ENCODE measurements at places on chromosomes 11 and 22.

DNA sequence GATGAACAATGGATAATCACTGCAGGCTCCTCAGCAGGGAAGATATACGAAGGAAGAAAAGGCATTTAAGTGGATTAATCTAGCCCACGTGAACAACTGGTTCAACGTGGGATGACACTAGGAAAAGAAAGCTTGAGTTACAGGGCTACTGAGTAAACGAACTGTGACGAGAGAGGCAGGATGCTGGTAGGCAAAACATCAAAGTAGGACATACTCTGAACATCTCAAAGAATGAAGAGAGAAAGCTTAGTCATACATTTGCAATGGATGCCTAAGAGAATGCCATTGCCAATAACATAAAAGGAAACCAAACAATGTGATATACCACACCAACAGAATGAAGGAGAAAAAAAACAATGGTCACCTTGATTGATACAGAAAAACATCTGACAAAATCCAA, 12.9 kb downstream of the USP28 start:
- DNase-seq, result no peak

GRCh38 chr11:68463714-68464113, 3.2 kb downstream of the PPP6R3 start:
- DNase-seq, result no peak

DNA sequence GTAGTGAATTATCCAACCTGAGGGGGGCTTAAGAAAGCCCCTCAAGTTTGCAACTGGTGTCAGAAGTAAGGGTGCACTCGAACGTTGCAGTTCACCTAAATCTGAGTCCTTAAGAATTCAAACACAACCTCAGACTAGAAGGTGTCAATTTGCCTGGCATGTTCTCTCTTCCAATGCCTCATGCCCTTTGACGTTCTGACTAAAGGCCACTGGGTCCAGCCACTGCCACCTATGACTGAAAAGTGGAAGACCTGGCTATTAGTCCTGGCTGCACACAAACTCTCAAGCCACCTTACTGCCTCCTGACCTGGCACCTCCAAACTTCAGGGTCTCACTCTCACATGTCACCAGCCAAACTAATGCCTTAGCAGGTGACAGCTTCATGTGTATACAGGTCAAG, 8.0 kb downstream of the APOL4 start:
- DNase-seq, result no peak

GRCh38 chr22:35739931-35740380, 22.3 kb downstream of the APOL5 start:
- DNase-seq, result no peak

DNA sequence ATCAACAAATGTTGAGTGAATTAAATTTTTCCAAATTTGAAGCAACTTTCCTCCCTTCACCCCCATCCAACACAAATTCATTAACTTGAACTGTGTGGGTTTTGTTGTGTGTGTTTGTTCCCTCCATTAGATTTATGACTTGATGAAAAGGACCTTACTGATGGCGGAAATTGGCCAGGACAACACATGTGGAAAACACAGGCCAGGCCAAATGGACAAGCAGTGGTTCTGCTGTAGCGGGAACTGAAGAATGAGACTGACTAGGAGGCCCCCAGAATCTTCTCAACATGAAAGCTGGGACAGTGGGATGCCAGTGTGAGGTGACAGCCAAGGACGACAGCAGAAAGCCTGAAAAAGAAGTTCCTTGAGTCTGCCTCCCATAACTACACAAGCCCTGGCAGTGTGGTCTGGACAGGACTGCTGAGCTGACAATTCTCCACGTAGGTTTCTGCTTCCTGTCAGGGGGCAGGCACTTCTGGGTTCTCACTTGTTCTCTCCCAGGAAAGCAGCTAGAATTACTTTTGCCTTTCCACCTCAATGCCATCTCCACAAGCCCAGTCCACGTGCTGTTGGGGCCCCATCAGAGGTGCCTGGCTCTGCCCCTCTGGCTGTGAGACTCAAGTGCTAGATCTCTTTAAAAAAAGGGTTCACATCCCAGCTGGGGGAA, 94.3 kb downstream of the ETS1 start:
- no peak for DNase-seq

DNA sequence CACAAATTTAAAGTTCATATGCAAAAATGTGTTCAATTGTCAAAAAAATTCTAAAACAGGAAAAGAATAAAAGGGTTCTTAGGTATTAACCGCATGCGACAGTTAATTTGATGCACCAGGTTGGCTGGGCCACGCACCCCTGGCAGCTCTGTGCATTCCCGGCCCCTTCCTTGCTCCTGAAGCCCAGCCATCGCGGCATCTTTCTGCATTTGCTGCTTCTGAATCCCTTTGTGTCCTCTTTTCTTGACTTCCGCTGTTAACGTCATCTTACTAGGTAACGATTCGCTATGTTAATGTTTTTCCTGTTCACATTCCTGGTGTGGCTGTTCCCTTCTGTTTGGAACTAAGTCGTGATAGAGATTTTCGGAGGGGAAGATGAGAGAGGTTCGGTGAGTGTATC, 7.9 kb upstream of the KLHDC7B start:
- no peak for DNase-seq

- DNase-seq, result no peak
Measured at GRCh38 chr11:62127941-62128770, 4.3 kb downstream of the INCENP start.

DNA sequence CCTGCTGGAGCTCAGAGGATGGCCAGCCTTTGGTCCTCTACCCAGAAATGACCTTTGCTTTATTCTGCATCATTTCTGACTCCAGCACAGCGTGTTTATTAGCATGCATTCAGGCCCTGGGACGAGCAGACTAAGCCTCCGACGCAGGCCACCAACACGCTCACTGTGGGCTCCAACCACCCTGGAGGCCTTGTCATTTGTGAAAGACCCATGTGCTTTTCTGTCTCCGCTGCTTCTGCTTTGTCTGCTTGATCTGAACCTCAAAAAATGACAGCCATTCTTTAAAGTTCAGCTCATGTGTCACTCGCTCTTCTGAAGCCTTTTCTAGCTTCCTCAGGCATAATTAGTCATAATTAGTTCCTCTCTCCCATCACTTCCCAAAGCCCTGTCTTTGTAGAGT, 109.1 kb upstream of the TIMP3 start:
- no peak for DNase-seq

DNA sequence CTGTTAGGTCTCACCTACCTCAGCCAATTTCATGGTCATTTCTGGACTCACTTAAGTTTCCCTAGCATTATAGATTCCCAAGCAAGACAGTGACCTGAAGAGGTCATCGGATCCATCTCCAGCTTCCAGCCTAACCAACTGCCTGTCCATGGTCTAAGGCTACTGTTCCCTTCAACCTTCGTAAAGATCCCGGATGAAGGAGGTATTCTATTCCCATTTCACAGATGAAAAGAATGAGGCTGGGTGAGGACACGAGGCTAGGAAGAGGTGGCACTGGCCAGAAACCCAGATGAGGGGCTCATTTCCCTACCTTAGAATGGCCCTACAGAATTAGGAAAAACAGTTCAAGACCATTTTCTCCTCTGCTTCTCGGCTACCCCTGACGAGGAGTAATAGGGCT, 31.3 kb upstream of the DRD2 start:
- DNase-seq, result no peak

GRCh38 chr11:12480401-12480800, 103.0 kb downstream of the PARVA start:
- no peak for DNase-seq

- DNase-seq, result no peak
Measured at GRCh38 chr11:3815845-3816244, 7.5 kb downstream of the PGAP2 start.

DNA sequence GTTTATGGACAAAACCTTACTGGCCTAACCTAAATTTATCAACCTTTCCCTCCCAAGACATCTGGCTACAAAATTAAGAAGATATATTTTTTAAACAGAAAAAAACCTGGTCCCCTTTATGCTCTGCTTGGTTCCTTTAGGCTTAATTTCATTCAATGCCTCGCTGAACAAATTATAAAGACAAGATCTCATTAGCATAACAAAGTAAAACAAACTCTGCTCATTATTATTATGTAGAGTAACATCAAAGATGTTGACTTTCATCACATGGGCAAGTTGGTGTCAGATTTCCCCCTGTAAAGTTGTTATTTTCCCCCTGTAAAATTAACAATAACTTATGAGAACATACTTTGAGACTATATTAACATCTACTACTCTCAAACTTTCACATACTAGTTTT, 11.0 kb downstream of the RRAS2 start:
- no peak for DNase-seq

GRCh38 chr11:126406368-126406767, 50.9 kb downstream of the ST3GAL4 start:
- no peak for DNase-seq

- DNase-seq, result no peak
Measured at GRCh38 chr11:313787-314553, at the start of gene IFITM1. TSS of gene IFITM1 (plus strand) at chr11:314040. CDS start at chr11:314171, 131 bp downstream.

DNA sequence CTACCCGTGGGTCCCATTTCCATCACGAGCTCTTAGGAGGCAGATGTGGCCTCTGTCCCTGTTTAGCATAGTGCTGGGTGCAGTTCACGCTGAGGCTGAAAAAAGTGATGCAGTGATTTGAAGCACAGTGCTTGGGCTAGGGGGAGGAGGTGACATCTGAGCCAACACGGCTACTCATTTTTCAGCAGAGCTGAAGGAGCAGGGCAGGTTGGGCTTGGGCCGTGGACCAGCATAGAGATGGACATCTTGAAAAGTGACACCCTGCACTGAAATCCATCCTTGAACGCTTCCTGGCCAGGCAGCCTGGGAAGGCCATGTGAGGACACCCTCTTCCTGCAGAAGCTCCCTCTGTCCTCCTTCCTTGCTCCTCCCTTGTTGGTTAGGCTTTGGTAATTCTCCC, 66.4 kb downstream of the ADAMTS15 start:
- DNase-seq, result no peak

- no peak for DNase-seq
Measured at GRCh38 chr11:1791912-1792311, 28.2 kb upstream of the CTSD start.

DNA sequence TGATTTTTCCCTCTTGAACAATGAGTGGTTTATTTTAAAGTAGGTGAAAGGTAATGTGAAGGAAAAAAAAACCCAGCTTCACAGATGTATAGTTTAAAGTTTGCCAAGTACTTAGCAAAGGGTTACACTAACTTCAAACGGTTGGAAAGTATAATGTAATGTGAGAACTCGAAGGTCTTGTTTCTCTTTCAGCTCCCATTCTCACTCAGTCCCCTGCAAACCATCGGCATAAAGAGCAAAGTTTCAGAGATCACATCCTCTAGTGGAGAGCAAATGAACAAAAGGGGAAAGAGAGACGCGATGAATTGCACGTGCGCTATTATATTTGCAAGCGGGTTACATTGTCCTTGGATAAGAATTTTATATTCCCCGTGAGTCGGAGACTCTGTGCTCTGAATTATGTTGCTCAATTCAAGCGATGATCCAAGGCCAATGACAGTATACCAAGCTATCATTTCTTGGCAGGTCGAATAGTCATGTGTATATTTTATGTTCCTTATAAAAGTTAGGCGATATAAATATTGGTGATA, 37.6 kb upstream of the BIRC3 start:
- no peak for DNase-seq

DNA sequence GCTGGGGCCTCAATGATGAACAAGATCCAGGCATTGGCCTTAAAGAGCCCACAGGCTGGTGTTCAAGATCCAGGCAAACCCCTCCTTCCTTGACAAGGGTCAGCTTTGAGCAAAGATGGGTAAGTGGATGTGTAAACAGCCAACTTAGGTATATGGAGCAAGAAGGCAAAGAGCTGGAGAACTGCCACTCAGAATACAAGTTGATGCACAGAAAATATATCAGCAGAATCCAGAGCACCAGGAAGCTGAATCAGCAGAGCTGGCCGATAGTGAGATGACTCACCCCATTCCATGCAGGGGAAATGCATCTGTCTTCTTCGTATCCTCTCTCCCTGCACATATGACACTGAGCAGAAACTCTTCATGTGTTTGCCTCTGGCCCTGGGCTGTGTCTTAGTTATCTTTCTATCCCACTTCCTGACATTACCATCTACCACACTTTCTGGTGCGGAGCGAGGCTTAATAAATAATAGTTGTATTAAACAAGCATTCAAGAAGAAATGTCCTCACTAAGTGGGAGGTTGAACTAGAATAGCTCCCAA, 57.8 kb downstream of the ENDOD1 start:
- DNase-seq, result no peak

DNA sequence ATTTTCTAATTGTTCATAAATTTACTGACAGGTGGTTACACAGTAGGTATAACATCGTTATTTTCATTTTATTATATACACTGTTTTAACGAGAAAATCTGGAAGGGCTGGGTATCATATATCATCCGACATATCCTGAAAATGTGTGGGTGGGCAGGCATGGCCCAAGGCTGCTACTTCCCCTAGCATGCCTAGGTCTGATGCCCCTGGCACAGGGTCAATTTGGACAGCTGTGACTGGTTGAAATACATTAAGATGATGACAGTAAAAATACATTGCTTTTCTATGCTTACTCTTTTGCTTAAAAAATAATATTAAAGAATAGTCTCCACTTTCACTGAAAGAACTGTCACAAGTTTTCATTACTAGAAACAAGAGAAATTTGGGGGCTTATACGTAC, 908.8 kb downstream of the OPCML start:
- no peak for DNase-seq

GRCh38 chr11:103978616-103979595, 57.5 kb upstream of the DDI1 start:
- no peak for DNase-seq

DNA sequence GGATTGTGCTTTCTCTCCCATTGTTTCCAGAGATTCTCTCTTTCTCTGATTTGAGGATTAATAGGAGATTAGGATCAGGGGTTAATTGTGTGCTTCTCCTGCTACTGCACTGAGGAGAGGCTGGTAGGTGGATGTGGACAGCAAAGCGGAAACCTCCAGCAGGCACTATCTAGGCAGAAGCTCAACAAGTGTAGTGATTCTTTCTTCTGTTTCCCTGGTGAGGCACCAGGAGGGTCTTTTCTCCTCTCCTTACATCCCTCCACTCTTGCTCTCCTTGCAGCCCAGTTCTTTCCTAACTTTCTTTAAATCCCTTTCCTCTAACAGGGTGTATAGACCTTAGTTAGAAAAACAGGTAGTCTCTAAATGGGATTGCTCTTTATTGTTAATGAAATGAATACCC, 1.9 kb upstream of the ZBTB16 start:
- DNase-seq, result no peak

- no peak for DNase-seq
Measured at GRCh38 chr11:65471447-65471891, 27.4 kb upstream of the MALAT1 start.

DNA sequence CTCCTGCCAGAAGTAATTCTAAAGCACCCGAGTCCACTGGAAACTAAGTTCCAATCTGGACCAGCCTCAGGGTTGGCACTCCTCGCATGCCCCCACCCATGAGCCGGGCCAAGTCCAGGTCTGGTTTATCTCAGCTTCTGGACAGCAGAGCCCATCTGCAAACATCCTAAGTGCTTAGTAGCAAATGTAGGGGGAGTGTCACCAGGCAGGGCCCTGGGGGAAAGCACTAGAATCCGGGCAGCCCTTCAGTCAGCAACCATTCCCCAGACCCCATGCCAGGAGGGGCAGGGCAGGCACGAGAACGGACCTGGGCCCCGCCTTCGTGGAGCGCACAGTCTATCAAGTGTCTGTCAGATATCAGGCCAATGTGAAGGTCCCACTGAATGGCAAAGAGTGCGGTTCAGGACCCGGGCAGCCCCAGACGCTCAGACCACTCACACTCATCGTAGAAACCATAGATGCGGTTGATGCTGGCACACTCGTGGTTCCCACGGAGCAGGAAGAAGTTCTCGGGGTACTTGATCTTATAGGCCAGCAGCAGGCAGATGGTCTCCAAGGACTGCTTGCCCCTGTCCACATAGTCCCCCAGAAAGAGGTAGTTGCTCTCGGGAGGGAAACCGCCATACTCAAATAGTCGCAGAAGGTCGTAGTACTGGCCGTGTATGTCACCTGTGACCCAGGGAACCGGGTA, 1.3 kb downstream of the PPP1CA start:
- DNase-seq, result no peak

Data from stimulated activated CD4-positive, alpha-beta T cell treated with anti-CD3 and anti-CD28 coated beads, TNF-alpha, amount 100 ng/mL, for 1 hour (primary cell).